NAMALWA (cell line): ENCODE measurements at places on chromosomes 5 and 9.

DNA sequence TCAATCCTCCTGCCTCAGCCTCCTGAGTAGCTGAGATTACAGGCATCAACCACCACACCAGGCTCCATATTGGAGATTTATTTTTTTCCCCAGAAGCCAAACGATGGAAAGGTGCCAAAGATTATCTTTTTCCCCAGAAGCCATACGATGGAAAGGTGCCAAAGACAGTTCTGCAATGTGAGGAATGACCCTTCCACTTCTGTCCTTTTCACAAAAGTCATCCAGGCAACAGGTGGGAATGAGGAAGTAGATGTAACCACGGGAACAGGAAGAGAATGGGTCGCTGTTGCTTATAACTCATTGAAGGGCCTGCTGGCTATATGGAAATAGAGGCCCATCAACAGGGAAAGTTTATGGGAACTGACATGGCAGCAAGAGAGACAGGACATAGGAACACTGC is 233.7 kb upstream of the MSX2 start:
- DNase-seq = no peak

DNA sequence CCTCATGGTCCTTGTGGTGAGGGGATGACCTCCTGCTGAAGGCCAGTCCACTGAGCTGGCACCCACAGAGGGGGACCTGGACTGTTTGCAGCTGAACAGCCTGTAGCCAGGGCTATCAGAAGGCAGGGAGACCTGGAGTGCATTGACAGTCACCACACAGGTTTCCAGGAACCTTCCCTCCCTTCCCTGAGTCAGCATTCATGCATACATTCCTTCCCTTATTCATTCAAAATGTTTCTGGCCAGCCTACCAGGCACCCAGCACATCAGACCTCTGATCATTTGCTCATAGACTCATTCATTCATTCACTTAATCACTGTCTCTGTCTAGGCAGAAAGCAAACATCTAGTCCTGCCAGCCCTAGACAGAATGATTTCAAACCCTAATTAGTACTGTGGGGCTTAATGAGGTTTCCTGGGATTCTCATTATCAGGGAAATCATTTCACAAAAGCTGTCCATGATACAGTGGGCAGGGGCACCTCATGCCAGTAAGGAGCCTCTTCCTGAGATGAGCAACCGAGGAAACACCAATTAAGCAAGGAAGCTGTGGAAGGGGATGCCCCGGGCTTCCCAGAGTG is 110.1 kb upstream of the PPP1R26 start:
- no peak for DNase-seq

GRCh38 chr9:20065046-20065445 is 276.2 kb upstream of the SLC24A2 start:
- peak; percentile 9 for DNase-seq

- DNase-seq = no peak
Measured at GRCh38 chr9:134325096-134325812, 1.0 kb upstream of the RXRA start.

DNA sequence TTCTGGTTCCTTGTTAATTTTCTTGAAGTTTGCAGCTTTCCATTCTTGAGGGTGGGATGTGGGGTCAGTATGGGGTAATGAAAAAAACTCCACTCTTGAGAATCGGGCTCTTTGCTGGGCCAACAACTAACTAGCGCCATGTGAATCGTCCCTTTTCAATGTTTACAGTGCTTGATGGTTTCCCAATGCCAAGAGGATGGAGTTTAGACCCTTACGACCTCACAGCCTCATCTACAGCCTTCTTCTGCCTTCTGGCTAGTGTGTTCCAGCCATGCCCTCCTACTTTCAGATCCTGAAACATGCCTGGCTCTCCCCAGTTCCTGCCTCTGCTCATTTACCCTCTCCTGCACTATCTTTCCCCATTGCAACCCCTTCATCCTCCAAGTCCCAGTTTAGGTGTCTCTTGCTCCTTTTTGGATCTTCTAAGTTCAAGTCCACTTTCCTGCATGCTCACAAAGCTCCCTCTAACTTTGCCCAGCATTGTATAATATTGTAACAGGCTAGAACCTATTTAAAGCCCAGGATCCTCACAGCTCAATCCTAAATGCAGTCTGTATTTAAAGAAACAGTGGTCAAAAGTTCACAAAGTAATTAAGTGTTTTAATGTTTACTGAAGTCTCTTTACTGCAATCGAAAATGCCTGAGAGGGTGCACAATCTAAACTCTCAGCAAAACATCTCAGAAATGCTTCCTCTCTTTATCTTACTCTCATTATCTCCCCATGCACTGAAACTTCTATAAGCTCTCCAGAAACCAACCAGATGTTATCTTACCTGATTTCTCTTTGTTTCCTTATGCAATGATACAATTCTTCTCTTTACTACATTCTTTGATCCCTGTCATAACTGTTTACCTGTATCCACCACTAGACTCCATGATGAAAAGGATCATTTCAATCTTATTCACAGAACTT is 20.6 kb upstream of the CAST start:
- DNase-seq = no peak

GRCh38 chr5:133222521-133222920 is 170.7 kb downstream of the HSPA4 start:
- DNase-seq = no peak

DNA sequence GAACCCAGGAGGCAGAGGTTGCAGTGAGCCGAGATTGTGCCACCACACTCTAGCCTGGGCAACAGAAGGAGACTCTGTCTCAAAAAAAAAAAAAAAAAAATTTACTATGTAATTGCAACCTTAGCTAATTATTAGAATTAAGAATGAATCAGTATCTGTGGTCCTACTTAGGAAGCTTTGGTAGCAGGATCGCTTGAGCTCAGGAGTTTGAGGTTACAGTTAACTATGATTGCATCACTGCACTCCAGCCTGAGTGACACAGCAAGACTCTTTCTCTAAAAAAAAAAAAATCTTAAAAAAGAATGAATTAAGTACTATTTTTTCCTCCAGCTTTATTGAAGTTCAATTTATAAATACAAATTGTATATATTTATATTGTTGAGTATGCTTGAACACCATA is 16.7 kb downstream of the NDUFAF2 start:
- DNase-seq = no peak

- DNase-seq = no peak
Measured at GRCh38 chr5:37490931-37491330, 111.8 kb downstream of the WDR70 start.

DNA sequence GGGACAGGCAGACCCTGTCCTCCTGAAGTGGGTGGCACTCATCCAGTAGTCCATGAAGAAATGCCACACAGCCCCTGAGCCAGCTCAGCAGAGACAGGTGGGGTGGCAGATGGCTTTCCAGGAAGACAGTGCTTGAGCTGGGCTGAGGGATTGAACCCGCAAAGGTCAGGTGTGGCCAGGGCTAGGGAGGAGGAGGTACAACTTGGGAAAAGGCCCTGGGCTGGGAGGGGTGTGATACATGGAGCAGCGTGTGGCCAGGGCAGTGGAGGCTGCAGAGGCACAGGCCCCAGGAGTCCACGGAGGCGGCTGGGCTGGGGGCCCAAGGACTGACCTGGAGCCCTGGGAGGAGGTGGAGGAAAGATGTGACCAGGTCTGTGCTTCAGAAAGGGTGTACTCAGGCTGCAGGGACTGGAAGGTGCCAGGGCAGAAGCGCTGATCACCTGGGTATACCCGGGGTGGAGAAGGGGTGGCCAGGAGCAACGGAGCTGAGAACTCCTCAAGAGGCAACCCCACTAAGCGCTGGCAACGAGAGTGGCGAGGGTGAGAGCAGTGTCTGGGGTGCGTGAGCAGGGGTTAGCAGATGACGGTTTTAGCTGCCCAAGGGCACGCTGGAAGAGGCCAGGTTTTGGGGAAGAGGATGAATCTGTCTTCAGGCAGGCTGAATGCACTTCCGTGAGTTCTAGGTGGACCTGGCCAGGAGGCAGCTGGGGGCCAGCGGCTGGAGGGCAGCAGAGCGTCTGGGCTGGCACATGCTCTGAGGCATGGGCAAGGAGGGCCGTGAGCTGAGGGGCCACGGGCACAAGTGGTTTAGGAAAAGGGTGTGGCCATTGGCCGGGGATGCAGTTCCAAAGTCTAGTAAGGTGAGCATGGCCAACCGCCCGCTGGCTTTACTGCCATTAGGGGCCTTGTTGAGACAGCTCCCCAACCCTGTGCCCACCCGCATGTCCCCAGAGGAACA is 3.9 kb upstream of the RABL6 start:
- no peak for DNase-seq

- DNase-seq = no peak
Measured at GRCh38 chr5:9549941-9550340, 4.1 kb upstream of the SEMA5A start.

DNA sequence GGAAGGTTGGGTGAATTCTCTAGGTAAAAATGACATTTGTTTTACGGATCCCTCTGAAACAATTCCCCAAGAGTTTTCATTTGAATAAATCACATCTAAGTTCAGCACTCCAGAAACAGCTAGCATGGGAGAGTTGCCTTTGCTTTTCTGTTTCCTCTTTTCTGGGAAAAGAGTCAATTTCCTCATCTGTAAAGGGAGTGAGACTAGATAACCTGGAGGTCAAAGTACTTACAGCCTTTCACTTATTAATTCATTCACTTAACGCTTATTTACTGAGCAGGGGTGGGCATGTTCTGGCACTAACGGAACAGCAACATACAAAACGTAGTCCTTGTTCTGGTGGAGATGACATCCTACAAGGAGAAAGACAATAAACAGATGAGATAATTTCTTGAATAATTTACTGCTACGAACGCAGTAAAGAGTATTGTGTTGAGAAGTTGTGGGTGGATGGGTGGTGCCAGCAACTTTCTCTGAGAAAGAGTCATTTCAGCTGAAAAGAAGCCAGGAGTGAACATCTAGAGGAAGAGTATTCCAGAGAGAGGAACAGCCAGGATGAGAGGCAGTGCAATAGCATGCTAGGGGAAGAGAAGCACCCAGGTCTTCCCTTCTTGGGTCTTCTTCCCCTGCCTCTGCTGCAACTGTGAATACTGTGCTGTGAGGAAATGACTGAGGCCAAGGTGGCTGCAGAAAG is 335.6 kb downstream of the ZSWIM6 start:
- DNase-seq = no peak

GRCh38 chr9:137021979-137022661 is 5.9 kb downstream of the ABCA2 start:
- DNase-seq = peak; percentile 85

- DNase-seq = no peak
Measured at GRCh38 chr5:130514984-130515690, 610.9 kb downstream of the CHSY3 start.

DNA sequence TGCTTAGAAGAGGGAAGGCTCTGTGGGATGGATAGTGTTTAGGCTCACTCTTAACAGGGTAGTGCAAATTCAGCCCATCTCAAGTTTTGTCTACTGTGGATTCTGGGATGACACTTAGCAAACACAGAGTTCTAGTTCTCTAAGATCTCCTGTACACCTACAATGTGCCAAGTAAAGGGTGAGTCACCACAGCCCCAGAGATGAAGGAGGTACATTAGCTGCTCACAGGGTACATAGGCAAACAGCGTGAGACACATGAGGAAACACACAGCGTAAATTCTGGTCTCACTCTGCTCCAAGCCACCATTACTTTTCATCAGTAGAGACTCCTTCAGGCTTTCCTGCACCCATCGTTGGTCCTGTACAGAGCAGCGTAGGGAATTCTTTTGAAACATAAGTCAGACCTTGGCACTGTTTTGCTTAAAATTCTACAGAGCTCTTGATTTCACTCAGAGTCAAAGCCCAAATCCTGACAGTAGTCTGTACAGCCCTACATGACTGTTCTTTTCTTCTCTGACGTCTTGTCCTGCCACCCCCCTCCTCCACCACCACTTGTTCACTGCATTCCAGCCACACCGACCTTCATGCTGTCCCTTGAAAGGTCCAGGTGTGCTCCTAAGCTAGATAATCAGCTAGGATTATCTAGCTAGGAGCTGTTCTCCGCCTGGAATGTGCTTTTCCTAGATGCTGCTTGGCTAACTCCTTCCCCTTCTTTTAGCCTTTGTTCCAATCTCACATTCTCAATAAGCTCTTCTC is 8.7 kb downstream of the ASTN2 start:
- DNase-seq = no peak

DNA sequence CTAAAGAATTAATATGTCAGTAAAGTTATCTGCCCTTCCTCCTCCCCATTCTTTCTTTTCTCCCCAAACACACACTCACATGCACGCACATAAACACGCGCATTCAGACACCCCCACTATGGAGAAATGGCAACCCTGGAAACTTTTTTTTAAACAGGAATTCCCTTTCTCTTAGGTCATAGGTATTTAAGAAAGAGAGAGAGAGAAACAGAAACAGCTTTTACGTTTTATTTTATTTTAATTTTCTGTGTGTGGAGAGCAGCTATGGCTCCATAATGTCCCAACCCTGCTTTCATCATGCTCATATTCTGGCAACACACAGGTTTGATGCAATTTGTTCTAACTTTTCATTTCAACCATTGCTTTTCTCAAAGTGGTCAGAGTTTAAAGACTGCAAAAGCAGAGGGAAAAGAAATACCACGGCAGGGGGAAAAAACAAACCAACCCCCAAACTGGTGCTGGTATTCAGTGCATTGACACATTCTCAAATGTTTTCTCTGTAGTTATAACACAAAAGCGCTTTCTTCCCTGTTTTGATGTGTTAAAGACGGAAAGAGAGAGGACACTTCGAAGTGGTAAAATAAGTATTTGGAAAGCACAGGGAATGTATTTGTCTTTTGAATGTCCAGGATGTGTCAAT is 126.0 kb upstream of the TMEM161B start:
- no peak for DNase-seq

DNA sequence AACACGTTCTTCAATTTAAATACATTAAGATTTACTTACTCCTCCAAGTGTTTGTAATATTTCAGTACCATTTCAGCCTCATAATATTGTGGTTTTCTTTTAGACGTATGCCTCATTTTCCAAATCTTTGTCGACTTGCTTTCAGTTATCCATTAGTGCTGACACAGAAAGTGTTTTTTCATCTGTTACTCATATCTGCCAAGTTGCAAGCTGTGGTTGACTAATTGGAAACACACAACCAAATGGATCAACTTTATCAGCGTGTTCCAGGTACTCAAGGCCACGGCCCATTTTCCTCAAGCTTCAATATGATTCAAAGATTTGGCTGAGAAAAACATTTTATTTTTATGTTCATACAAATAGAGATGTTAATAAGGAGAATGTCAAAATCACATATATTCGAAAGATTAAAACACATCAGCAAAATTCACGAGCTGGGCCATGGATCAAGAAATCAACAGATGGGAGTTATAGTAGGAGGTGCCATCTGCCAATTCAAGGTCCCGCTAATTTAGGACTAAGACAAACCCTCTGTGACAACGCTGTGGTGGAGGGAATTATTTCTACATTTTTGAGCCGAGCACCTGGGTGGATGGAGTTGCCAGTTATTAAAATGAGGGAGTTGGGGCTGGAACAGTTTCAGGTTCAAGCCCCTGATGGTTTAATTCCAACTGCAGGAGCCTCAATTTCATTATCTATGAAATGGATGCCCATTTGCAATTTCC is 27.2 kb upstream of the CCNJL start:
- no peak for DNase-seq
